Lower lobe of right lung (tissue), 2 donors: ENCODE measurements at places on chromosomes 5 and 9. TPM values are rescaled to one million over a fixed set of nuclear protein-coding genes. Genes with fewer than 3 reads are reported as not detected.

DNA sequence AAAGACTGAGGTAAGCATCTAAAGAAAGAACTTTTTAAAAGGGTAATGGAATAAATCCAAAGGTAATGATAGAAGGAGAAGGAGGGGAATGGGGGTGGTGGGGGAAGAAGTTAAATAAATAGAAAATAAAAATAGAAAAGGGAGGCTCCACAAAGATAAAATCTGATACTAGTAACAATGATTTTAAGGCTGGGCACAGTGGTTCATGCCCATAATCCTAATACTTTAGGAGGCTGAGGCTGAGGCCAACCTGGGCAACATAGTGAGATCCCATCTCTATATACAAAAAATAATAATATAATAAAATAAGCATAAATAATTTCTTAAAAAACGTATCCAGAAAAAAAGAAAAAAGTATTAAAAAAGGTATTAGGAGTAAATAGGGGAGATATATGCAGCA lies 89.3 kb downstream of the FNBP1 start:
- H3K4me3 ChIP-seq, result no peak overlapping the region
- no peak for DNase-seq
- H3K36me3 ChIP-seq, result peaks cover 47% of the 10 kb centered on the region
- no peaks in the 10 kb centered on the region for H3K27me3 ChIP-seq
- H3K27ac ChIP-seq, result no peak overlapping the region

DNA sequence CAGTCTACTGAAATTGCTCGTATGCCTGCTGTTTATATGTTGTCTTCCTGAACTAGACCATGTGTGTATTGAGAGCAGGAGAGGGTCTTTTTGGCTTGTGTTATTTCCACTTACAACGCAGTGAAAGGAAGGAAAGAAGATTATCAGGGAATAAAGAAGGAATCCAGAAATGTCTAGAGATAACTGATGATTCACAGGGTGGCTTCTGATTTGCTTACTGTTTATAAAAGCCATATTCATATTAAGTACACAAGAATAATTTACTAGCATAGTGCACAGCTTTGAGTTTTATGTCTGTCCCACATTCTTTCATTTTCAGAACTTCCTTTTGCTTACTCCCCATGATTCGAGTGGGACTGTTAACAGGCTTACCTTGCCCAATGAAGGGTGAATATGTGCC lies 72.1 kb downstream of the PRLR start:
- H3K27ac ChIP-seq, result no peak overlapping the region
- H3K4me1 ChIP-seq, result peaks cover 23% of the 10 kb centered on the region
- H3K27me3 ChIP-seq, result no peaks in the 10 kb centered on the region
- no peaks in the 10 kb centered on the region for H3K36me3 ChIP-seq

GRCh38 chr5:30387974-30388632 lies 805.4 kb upstream of the CDH6 start:
- H3K27ac ChIP-seq, result no peak overlapping the region
- DNase-seq, result no peak
- H3K4me3 ChIP-seq, result no peak overlapping the region
- H3K4me1 ChIP-seq, result no peaks in the 10 kb centered on the region
- H3K36me3 ChIP-seq, result no peaks in the 10 kb centered on the region

GRCh38 chr5:78776637-78777036 lies 128.1 kb upstream of the LHFPL2 start:
- no peak for DNase-seq
- H3K4me1 ChIP-seq, result peaks cover 8% of the 10 kb centered on the region
- H3K27ac ChIP-seq, result no peak overlapping the region
- H3K4me3 ChIP-seq, result no peak overlapping the region
- H3K27me3 ChIP-seq, result no peaks in the 10 kb centered on the region

DNA sequence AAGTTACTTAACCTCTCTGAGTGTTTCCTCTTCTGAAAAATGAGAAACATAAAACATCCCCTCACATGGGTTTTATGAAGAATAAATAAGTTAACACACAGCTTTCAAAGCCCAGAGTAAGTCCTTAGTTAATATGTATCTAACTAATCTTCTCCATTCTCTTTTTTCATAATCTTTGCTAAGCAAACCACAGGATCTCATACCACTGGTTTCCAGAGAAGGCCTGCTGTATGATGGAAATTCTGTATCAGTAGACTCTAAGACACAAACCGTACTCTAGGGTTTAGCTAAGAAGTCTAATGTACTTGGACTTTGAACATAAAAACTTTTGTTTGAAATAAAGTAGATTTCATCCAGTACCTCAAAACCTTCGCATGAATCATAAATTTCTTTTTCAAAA lies 307.9 kb downstream of the SPOCK1 start:
- no peak for DNase-seq
- H3K4me1 ChIP-seq, result no peaks in the 10 kb centered on the region
- H3K36me3 ChIP-seq, result no peaks in the 10 kb centered on the region
- H3K27ac ChIP-seq, result no peak overlapping the region
- H3K4me3 ChIP-seq, result no peak overlapping the region
- H3K27me3 ChIP-seq, result peaks cover 7% of the 10 kb centered on the region

CD14 gene
- 165 TPM for total RNA-seq

ACTBL2 gene
- not detected for total RNA-seq
